Prostate gland (tissue), 2 donors: ENCODE measurements at places on chromosomes 5 and 9. TPM values are rescaled to one million over a fixed set of nuclear protein-coding genes. Genes with fewer than 3 reads are reported as not detected.

Gene ARL14EPL
- not detected for total RNA-seq

Gene URM1
- 33.2 TPM for total RNA-seq

Gene PHF24
- total RNA-seq = not detected

DNA sequence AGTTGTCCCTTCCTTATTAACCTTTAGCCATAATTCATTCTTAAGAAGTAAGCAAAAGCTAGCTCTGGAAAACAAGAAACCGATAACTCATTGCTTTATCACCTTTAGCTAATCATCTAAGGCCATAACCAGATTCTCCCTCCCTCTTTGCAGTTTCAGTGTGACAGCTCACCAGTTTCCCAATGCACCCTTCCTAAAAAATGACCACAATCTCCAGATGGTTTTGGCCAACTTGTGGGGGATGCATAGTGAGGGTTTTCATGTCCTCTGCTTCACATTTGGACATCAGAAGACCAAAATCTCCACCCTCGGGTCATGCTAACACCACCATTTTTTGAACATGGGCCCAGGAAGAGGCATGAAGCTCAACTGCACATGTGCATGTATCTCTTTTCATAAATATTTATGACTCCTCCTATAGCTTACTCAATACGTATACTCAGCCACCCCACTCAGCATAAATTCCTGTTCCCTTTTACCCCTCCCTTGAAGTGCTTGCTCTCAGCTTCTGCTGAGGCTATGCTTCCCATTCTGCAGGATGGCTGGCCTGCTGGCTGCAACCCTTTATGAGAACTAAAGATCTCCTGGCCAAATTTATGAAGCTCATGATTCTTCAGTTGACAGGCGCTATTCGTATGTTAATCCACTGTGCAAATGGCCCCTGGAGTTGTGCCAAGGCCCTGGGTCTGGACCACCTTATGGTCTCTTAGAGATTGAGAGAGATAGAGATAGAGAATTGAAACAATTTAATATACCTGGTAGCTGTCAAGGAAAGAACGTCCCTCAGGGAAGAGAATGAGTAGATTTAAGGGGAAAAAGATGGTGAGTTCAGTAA, 14.8 kb downstream of the PPP3R2 start:
- no peak overlapping the region for H3K4me3 ChIP-seq
- no peak for DNase-seq
- no peaks in the 10 kb centered on the region for H3K4me1 ChIP-seq
- H3K27ac ChIP-seq = no peak overlapping the region
- H3K27me3 ChIP-seq = no peaks in the 10 kb centered on the region

Gene TMEM252
- total RNA-seq = not detected

DNA sequence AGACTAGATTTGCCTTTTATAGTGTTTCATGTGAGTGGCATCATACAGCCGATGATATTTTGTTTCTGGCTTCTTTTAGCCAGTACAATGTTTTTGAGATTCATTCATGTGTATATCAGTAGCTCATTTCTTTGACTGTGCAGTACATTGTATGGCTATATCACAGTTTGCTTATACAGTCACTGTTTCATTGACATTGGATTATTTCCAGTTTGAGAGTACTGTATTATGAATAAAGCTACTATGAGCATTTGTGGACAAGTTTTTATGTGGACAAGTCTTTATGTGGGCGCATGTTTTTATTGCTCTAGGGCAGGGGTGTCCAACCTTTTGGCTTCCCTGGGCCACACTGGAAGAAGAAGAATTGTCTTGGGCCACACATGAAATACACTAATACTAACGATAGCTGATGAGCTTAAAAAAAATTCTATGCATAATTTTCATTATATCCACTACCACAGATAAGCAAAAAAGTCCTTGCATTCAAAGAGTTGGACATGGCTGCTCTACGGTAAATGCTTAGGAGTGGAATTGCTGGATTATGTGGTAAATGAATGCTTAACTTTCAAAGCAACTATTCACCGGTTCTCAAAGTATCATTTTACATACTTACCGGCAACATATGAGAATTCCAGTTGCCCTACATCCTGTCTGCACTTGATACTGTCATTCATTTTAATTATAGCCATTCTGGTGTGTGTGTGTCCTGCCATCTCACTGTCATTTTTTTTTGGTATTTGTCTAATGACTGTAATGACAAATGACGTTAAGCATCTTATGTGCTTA, 177.8 kb downstream of the RGS3 start:
- no peak overlapping the region for H3K27ac ChIP-seq
- DNase-seq = no peak
- no peak overlapping the region for H3K4me3 ChIP-seq
- no peaks in the 10 kb centered on the region for H3K27me3 ChIP-seq

DNA sequence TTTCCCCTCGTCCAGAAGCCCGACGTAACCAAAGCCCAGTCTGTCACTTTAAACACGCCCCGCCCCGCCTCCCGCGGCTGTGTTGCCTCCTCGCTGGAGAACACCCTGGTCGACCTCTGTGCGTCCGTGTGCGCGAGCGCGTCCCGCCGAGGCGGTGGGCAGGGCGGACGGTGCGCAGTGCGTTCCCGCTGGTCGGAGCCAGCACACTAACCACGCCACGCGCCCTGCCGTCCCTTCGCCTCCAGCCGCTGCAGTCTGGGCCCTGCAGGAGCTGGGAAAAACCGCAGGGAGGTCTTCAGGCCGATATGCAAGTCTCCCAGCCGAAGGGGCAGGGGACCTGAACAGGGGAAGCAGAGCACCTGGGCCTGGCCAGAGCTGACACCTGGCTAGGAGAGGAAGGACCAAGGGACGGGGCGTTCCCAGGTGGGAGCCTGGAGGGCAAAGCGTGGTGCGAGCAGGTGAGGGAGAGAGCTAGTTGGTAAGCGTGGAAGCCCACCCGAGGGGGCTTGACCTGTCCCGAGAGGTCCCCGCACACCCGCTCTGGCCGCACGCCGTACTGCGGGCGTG, 1.3 kb upstream of the PHPT1 start:
- H3K4me1 ChIP-seq = peaks cover 10% of the 10 kb centered on the region
- DNase-seq = peak; percentile 64
- H3K27me3 ChIP-seq = no peaks in the 10 kb centered on the region
- peak overlapping the region; percentile 84 for H3K27ac ChIP-seq
- peak overlapping the region; percentile 56 for H3K4me3 ChIP-seq

DNA sequence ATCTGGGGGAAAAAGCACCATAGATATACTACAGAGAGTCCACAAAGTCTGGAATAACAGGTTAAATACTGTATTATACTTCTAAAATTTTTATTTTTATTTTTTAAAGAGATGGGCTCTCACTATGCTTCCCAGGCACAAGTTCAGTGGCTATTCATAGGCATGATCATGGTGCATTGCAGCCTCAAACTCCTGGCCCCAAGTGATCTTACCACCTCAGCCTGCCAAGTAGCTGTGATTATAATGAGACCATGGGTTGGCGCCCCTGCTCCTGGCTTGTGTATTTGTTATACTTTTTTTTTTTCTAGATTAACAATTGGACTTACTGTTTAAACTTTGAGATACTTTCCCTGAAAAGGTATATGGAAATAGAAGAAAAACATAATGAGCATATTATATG, 25.9 kb downstream of the ERBIN start:
- no peaks in the 10 kb centered on the region for H3K27me3 ChIP-seq
- no peak overlapping the region for H3K4me3 ChIP-seq
- no peaks in the 10 kb centered on the region for H3K4me1 ChIP-seq

Gene EFNA5
- 5.6 TPM for total RNA-seq

Gene PRRX2
- total RNA-seq = 4.3 TPM

Gene DDX4
- total RNA-seq = not detected

DNA sequence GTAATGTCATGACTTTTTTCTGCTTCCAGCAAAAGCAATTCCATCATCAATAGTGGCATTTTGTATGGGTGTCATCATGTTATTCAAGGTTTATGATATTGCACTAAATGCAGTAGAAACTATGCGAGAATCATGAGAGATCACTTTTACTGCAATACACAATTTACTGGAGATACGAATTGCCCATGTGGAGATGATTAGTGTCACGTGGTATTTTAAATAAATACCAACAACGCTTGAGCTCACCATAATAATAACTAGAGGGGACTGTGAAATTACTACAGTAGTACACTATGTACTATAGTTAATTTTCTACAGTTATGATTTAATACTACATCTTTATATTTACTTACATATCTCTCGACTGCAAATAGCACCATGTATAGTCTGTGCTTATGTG, 49.7 kb downstream of the FAM174A start:
- H3K4me3 ChIP-seq = no peak overlapping the region
- no peaks in the 10 kb centered on the region for H3K36me3 ChIP-seq
- no peak overlapping the region for H3K27ac ChIP-seq
- no peak for DNase-seq

DNA sequence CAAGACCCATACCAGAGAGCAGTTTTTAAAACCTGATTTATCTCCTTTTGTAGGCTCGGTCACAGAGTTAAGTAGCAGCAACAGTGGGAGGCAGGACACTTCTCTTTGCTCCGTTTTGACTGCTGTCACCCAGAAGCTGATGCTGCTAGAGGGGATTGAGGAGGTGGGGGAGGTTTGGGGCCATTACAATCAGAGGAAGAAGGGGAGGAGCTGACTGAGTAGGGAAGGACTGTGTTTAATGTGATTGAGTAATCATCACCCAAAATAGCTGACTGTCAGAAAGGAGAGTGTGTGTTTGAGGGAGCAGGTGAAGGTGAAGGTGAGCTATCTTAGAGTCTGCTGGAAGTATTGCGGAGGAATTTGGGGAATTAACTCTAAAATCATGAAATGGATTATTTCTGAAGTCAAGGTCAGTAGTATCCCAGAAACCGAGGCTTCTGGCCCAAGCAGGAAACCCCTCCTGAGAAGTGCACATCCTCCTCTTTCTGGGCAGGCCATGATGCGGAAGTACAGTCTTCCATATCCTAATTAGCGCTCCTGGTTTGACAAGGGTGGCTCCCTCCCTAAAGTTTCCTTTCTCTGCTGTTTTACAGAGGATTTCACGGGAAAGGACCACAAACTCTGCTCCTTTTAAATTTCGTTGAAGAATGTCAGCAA, 214.9 kb downstream of the PLK2 start:
- H3K4me3 ChIP-seq = no peak overlapping the region
- H3K27me3 ChIP-seq = no peaks in the 10 kb centered on the region
- H3K4me1 ChIP-seq = no peaks in the 10 kb centered on the region
- DNase-seq = no peak

DNA sequence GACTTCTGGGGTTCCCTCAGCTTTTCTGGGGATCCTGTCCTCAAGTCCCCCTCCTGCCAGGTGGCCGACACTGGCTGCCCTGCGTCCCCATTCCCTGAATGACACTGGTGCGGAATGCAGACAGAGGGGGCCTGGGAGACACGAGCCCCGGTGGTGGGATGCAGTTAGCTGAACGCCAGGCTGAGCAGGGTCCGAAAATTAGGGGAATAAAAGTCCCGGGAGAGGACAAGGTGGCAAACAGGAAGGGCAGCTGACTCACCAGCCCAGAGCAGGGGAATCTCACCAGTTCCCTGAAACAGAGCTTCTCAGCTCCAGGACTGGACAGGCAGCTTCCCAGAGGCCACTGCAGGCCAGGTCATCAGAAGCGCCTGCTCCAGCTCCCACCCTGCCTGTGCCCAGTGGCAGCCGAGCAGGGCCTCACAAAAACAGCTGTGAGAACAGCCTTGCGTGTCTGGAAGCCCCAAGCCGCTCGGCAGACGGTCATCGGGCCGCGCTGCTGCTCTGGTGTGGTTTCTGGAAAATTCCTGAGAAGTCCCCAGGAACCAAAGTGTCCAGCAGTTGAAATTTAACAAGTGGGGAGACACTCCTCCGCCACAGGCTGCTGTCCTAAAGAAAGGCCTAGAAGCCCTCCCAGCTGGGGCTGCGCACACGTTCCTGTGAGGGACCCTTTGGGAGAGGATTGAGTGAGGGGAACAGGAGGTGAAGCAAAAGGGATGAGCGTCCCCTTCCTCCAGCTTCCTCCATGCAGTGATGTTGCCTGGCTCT, 47.6 kb upstream of the EXOC3 start:
- H3K27ac ChIP-seq = no peak overlapping the region
- no peak overlapping the region for H3K4me3 ChIP-seq
- no peaks in the 10 kb centered on the region for H3K36me3 ChIP-seq
- H3K4me1 ChIP-seq = no peaks in the 10 kb centered on the region

DNA sequence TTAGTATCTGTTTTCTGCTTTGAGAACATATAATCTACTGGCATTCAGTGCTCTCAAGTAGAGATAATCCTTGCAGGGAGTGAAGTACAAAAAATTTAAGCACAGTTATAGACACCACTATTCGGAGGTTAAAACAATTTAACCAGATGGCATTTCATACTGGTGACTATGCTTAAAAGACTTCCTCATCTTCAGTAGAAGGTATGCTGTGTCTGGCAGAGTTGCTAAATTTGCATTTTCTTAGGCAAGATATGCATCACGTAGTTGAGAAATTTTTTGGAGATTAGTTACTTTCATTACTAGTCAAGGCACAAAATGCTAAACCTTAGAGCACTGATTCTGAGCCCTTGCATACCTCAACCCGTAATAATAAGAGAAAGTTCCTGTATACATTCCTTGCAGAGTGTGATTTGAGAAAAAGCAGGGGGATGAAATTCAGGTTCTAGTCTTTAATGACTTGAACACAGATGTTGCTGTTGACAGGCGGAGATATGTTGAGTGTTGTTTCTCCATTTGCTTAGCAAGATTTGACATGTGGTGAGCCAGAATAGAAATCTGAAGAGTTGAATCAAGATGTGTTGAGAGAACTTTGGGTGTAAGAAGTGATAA, 70.8 kb upstream of the STARD4 start:
- H3K4me3 ChIP-seq = no peak overlapping the region
- no peaks in the 10 kb centered on the region for H3K36me3 ChIP-seq
- H3K4me1 ChIP-seq = no peaks in the 10 kb centered on the region
- DNase-seq = no peak
- H3K27ac ChIP-seq = no peak overlapping the region

Gene PCDHGA6
- 2.0 TPM for total RNA-seq

DNA sequence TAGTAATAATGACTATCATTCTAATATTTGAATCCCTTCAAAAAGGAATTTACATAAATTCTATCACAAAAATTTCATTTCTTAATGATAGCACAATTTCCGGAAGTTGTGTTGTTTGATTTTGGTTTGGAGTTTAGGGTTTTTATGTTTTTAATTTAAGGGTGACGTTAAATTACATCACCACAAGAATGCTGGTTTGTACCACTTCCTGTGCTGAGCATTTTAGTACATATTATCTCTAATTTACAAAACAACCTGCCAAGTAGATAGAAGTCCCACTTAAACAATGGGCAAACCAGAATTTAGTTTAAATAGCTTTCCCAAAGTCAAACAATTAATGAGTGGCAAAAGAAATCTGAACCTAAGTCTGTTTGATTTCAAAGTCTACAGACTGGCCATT, 63.4 kb downstream of the DENND1A start:
- no peak overlapping the region for H3K27ac ChIP-seq
- no peaks in the 10 kb centered on the region for H3K4me1 ChIP-seq
- no peak overlapping the region for H3K4me3 ChIP-seq
- H3K36me3 ChIP-seq = no peaks in the 10 kb centered on the region
- H3K27me3 ChIP-seq = no peaks in the 10 kb centered on the region
